Articular chondrocyte of knee joint (primary cell): ENCODE measurements at places on chromosomes 16 and 17. TPM values are rescaled to one million over a fixed set of nuclear protein-coding genes. Genes with fewer than 3 reads are reported as not detected.

The WNT9B gene
- total RNA-seq = 0.97 and 1.2 TPM in 2 replicates

The CLEC18A gene
- total RNA-seq = 0.65 and 0.86 TPM in 2 replicates

The GAS7 gene
- 11.2 and 15.8 TPM in 2 replicates for total RNA-seq

The CD300E gene
- total RNA-seq = under 0.01 TPM in 1 of 2 replicates, not detected in the other

The CDRT4 gene
- total RNA-seq = 6.3 and 11.2 TPM in 2 replicates

The YWHAE gene
- 683 and 752 TPM in 2 replicates for total RNA-seq

The RAB40B gene
- 6.8 and 9.2 TPM in 2 replicates for total RNA-seq

The SCGB1C2 gene
- not detected in 2 replicates for total RNA-seq

The DYNLRB2 gene
- total RNA-seq = 1.1 and 1.3 TPM in 2 replicates

The HSD11B2 gene
- total RNA-seq = 0.11 TPM in 1 of 2 replicates, not detected in the other

The PEMT gene
- 19.1 and 28.5 TPM in 2 replicates for total RNA-seq

The OR1A1 gene
- total RNA-seq = not detected in 2 replicates

The CHST6 gene
- 0.65 and 0.78 TPM in 2 replicates for total RNA-seq

The UBN1 gene
- total RNA-seq = 25.6 and 31.9 TPM in 2 replicates

The PIK3R6 gene
- total RNA-seq = not detected in 2 replicates

The NXPH3 gene
- total RNA-seq = 5.8 and 6.0 TPM in 2 replicates

The CPHXL2 gene
- not detected in 2 replicates for total RNA-seq

The CD79B gene
- 7.5 and 14.1 TPM in 2 replicates for total RNA-seq

The TLCD3A gene
- 20.3 and 23.1 TPM in 2 replicates for total RNA-seq

The KRTAP9-4 gene
- not detected in 2 replicates for total RNA-seq

The KIF2B gene
- total RNA-seq = not detected in 2 replicates

The CENPX gene
- 17.1 and 25.3 TPM in 2 replicates for total RNA-seq

The TBX2 gene
- total RNA-seq = 8.4 and 11.7 TPM in 2 replicates

The IL4R gene
- total RNA-seq = 25.0 and 25.1 TPM in 2 replicates

The CD300LB gene
- not detected in 2 replicates for total RNA-seq

The IL34 gene
- total RNA-seq = 5.7 and 7.1 TPM in 2 replicates

The TEX14 gene
- under 0.01 TPM in 1 of 2 replicates, not detected in the other for total RNA-seq

The PLCG2 gene
- 0.54 and 0.65 TPM in 2 replicates for total RNA-seq

The ADAMTS18 gene
- not detected in 2 replicates for total RNA-seq

The HOXB2 gene
- 0.26 and 0.97 TPM in 2 replicates for total RNA-seq

The FBXW10 gene
- total RNA-seq = under 0.01 TPM in 1 of 2 replicates, not detected in the other

The PLXDC1 gene
- total RNA-seq = 2.4 and 6.3 TPM in 2 replicates

The C1QL1 gene
- total RNA-seq = 1.1 and 2.4 TPM in 2 replicates

The MRPL38 gene
- total RNA-seq = 21.3 and 27.6 TPM in 2 replicates

The ZMYND15 gene
- 0.65 TPM in 2 replicates for total RNA-seq

The TMEM238L gene
- not detected in 2 replicates for total RNA-seq

The CLEC19A gene
- not detected in 2 replicates for total RNA-seq

The HP gene
- 0.11 TPM in 1 of 2 replicates, not detected in the other for total RNA-seq

The TAC4 gene
- total RNA-seq = not detected in 2 replicates

The DYNLL2 gene
- total RNA-seq = 16.5 and 19.9 TPM in 2 replicates

The MYL11 gene
- not detected in 2 replicates for total RNA-seq

The RPUSD1 gene
- total RNA-seq = 15.8 and 16.6 TPM in 2 replicates

The FAM83G gene
- total RNA-seq = 6.5 and 8.0 TPM in 2 replicates

The HNF1B gene
- not detected in 2 replicates for total RNA-seq
